ENCODE measurements at places on chromosomes 13 and 19.

DNA sequence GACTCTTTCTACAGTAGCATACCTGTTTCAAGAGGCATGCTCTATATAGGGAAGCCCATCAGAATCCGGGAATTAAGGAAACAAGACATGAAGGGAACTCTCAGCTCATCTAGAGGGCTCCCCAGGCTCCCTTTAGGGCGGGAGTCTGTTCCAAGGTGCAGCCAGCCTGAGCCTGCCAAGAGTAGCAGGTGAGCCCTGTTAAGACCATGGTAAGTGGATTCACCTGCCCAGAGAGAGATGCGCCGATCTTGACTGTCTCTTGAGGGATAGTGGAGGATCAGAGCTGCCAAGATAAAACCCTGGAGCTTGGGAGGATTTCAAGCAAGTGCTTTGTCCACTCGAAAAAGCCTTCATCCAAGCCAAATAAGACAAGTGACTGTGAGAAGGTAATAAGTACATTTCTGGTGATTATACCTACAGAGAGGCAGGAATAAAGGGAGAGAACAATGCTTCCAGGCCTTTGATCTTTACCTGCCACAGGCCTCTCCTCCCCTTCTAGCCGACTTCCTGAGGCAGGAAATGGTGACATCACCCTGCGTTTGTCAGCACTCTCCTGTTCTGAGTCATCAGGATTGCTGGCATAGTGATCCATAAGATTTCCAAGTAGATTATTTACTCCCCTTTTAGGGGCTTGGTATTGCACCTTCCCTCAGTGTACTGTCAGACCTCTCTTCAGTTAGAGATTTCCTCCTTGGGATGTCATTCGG lies 31.5 kb downstream of the KLF5 start:
- no peak for DNase-seq

- DNase-seq, result no peak
These were observed 8.8 kb downstream of the FZR1 start for GRCh38 chr19:3514930-3515329.

DNA sequence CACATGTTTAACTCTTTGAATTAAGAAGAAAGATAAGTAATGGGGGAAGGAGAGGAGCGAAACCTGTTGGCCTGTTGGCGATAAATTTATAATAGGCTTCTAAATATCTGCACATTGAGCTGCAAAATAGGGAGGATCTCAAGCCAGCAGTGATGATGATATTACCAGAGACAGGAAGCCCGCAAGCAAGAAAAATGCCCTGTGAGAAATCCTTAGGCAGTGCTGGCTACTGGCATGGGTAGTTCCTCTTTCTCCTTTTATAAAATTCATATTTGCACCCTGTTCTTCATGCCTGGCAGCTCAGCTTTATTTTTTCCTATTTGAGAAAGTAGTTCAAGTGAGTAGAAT lies 858 bp upstream of the USP12 start:
- DNase-seq, result no peak

DNA sequence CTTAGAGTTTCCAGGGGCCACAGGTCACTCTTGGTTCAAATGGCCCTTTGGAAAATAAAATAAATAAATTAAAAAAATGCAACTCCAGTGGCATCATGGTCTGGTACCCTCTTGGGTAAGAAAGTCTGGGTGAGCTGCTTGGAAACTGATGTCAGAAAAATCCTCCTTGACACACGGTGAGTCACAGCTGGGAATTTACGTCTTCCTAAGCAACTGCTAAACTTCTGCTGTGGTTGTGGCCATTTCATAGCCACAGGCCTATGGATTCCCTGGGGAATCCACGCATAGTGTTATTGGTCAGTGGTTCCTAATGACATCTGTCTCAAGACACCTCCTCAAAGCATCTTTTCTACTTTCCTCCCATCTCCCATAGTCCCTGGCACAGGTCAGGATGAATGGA lies 220.8 kb downstream of the COG6 start:
- no peak for DNase-seq

DNA sequence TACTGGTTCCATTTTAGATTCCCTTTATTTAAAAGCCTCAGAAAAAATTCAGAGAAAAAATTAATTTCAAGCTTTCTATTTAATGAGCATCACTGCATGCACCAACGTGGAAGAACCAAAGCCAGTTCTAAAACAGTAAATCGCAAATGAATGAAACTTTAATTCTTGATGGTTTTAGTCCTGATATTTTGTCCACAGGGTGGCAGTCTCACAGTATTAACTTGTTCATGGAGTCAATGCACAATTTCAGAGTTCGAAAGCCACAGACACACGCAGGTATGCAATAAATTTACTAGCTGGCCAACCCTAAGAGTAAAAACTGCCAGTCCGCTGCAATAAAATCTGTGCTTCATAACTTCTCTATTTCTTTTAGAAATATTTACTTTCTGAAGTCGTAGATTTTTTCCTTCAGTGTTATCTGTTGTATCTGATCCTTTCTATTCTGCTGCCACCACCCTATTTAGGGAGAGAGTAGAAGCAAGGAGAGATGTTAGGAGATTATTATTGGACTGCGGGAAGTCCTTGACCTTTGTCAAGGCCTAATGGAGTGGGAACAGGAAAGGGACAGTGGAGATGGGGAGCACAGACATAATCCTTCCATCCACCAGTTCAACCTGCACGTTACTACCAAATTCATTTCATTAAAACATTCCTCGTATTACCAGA lies 7.0 kb upstream of the WBP4 start:
- DNase-seq, result no peak

GRCh38 chr13:102825921-102826706 lies 19.7 kb upstream of the ERCC5 start:
- DNase-seq, result no peak

DNA sequence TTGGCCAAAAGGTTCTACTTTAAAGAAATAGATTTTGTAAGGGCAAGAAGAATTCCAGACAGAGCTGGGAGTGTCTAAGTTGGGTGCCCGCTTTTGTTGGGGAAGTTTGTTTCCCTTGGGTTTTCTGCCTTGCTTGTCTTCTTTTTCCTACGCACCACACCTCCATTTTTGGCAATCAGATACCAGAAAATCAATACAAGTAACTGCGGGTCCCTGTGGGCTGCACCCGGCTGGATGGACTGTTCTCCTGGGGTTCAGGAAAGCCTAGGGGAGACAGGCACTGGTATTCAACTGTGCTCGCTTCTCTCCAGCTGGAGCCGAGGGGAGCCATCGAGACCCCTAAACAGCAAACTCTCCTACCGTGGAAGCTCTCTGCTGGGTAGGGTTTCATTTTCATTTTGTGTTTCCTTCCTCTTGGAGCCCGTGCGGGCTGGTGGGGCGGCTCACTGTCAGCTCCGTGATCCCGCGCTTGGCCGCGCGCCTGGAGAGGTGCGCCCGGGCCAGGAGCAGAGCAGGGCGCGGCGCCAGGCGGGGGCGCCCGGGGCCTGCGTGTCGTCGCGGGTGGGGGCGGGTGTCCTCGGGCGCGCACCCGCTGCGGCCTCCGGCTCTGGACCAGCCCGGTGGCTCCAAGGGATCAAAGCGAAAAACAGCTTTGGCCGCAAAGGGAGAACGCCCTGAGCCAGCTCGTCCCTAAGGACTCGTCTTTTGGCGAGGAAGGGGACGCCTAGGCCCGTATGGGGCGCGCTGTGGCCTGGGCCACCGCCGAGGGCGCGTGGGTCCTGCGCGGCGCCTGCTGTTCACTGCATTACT lies 347.2 kb downstream of the ZNF536 start:
- peak; percentile 73 for DNase-seq

- no peak for DNase-seq
These were observed 1.5 kb downstream of the ZNF581 start for GRCh38 chr19:55644842-55645511.

DNA sequence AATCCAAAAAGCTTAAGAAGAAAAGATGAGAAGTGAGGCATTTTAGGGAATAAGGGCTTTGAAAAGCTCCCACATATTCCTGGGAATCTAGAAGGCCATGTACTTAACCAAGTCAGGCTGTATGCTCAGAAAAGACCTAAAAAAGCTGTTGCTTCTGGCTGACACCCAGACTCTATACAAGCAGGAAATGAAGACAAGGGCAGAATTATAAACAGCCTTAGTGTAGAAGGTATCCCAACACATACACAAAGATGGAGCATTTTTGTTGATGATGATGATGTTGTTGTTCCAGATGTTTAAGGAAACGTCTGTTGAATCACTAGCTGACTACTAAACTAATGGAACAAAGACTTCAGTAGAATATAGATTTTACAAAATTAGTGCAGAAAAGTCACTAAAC lies 26.1 kb upstream of the N4BP2L1 start:
- no peak for DNase-seq

DNA sequence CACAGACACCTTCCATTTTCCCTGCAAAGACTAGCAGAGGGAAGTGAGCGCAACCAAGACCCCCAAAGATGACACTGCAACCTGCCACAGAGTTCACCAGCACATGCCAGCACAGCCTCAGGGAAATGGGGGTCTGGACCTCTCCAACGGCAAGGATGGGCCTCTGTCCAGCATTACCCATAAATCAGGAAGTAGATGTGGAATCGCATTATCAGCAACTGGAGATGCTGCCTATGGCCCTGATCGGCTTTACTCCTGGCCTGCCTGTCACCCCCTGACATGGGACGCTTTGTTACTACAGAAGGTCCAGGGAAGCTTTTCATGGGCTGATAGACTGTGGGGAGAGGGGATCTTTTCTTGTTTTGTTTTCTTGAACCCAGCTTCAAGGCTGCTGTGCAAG lies 41.4 kb upstream of the POU2F2 start:
- DNase-seq, result peak; percentile 61

- no peak for DNase-seq
These were observed 7.1 kb downstream of the SERTM1 start for GRCh38 chr13:36680913-36681312.

GRCh38 chr13:44021422-44021821 lies 141.7 kb downstream of the LACC1 start:
- no peak for DNase-seq

DNA sequence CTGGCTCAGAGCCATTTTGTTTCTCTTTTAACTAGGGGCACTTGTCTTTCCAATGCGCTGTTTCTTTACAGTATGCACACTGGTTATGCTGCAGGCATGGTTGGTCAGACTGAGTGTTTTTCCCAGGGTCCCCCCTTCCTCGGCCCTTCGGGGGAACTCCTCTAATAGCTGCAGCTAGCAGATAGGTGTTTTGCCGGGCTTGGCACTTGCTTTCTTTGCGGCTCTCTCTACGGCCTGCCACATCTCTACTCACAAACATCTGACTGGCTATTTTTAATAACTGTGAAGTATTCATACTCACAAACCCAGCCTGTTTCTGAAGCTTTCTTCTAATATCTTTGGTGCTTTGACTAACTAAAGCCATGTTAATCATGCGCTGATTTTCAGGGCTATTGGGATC lies 89.4 kb downstream of the SLC25A15 start:
- DNase-seq, result no peak

- no peak for DNase-seq
These were observed 162.7 kb downstream of the POSTN start for GRCh38 chr13:37435881-37436280.

- DNase-seq, result peak; percentile 38
These were observed 32.4 kb downstream of the GJA3 start for GRCh38 chr13:20128459-20128931.

DNA sequence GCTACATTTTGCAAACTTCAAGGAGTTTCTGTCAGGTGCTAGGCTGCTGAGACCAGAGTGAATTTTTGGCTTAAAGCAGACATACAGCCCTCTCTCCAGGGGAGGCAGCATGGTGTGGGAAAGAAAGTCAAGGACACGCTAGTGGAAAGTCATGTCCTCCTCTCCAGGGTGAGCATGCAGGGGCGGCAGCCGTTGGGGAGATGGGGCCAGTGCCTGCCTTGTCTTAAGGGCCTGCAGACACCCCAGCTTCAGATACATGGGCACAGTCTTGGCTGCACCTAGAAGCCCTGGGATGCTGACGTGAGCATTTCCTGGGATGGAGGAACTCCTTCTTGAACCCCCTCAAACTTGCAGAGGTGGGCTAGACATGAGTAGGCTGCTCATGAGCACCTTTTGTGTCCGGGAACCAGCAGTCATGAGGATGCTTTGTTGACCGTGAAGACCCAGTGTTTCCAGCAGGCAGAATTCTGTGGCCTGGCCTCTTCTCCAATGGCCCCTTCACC lies 43.3 kb upstream of the PEPD start:
- DNase-seq, result no peak

- DNase-seq, result peak; percentile 76
These were observed 67.4 kb downstream of the KCNRG start for GRCh38 chr13:50082426-50083281.

GRCh38 chr13:60759499-60759898 lies 362.5 kb downstream of the TDRD3 start:
- no peak for DNase-seq

DNA sequence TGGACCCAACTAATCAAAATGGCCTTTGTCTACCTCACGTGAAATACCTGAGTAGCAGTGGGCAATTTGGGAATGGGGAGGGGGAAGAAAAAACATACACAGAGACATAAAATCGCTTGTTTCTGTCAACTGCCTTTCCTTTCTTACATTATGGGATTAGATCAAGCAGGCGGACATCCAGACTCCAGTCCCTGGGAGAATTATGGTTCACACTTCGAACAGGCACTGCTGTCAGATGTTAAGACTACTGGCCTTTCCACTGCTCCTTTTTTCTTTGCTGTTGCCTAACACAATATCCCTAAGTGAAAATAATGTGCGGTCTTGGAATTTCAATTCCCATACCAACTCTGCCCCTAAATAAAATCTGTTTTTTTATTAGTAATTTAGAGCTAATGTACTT lies 1719.7 kb upstream of the SLC10A2 start:
- DNase-seq, result peak; percentile 38

DNA sequence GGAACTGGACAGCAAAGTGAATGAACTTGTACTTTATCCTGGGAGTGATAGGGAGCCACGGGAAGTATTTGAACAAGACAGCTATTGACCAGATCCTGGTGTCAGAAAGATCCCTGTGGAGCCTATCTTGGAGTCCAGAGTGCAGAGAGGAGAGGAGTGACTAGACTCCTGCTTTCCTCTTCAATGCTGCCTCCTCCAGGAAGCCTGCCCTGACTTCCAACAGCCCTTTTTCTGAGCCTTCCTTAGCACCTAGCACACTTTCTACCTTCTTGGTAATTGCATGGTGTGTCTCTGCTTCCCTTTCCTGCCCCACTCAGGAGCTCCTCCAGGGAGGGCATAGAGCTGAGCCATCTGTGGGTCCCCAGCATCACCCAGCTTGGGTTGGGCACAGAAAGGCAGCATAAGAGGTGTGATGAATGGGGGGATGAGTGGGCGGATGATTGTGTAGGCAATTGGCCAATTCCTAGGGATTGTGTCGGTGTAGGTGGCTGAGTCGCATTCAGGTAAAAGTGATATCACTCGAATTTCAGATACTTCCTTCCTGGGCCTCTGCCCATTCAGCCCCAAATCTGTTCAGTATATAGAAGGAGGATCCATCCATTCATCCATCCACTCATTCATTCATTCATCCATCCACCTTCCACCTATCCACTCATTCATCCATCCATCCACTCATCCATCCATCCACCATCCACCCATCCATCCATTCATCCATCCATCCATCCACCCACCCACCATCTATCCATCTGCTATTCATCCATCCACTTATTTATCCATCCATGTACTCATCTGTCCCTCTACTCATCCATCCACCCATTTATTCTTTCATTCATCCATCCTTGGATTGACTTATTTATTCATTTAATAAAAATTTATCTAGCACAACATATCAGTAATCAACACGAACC lies 26.9 kb downstream of the CYP4F22 start:
- no peak for DNase-seq

- DNase-seq, result no peak
These were observed 35.0 kb downstream of the FAM124A start for GRCh38 chr13:51257187-51257586.
